Gastroesophageal sphincter (tissue), 4 donors: ENCODE measurements at places on chromosomes 11 and 22. TPM values are rescaled to one million over a fixed set of nuclear protein-coding genes. Genes with fewer than 3 reads are reported as not detected.

Gene CADM1
- total RNA-seq = 10.4 TPM

DNA sequence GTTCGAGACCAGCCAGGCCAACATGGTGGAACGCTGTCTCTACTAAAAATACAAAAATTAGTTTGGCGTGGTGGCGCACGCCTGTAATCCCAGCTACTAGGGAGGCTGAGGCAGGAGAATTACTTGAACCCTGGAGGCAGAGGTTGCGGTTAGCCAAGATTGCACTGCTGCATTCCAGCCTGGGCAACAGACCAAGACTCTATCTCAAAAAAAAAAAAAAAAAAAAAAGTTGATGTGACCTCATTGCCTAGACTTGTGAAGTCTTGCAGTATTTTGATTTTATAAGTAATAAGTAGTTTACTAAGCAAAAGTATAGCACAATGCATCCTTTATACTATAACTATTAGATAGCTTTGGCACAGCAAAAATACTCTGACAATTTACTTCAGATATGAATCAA lies 9.9 kb upstream of the CUL5 start:
- ATAC-seq = no peak

Gene CAVIN3
- total RNA-seq = 203 TPM

GRCh38 chr22:39988386-39989114 lies 6.2 kb upstream of the FAM83F start:
- no peak for ATAC-seq

DNA sequence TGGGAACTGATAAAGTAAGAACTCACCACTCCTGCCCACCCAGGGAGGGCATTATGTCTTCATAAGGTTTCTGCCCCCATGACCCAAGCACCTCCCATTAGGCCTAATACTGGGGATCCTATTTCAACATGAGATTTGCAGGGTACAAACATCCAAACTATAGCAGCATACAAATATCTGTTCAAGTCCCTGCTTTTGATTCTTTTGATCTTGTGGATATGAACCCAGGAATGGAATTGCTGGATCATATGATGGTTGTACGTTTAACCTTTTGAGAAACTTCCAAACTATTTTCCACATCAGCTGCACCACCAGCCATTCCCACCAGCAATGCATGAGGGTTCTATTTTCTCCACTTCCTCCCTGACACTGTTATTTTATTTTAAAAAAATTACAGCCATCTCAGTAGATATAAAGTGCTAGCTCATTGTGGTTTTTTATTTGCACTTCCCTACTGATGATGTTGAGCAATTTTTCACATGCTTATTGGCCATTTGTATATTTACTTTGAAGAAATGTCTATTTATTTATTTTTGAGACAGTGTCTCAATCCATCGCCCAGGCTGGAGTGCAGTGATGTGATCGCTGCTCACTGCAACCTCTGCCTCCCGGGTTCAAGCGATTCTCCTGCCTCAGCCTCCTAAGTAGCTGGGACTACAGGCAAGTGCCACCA lies 7.1 kb upstream of the ATG16L2 start:
- ATAC-seq = peak; percentile 37

DNA sequence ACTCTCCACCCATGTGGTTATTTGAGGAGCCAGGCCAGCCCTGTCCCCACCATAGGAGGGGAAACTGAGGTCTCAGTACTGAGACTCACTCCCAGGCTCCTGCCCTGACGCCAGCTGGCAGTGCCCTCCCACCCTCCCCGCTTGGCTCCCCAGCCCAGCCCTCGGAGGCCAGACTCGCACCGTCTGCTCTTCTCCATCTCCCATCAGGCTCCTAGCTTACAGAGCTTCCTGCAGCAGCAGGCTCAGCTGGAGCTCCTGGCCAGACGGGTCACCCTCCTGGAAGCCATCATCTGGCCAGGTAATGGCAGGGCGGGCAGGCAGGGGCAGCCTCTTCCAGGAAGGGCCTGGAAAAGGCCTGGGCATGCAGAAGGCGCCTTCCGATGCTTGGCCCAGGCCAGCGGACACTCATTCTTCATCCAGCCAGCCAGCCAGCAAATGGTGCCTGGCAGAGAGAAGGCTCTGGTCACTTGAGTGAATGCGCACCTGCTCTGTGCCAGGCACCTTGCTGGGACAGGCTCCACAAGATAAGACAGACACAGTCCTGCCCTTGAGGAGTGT lies 12.6 kb downstream of the RHBDD3 start:
- ATAC-seq = no peak

DNA sequence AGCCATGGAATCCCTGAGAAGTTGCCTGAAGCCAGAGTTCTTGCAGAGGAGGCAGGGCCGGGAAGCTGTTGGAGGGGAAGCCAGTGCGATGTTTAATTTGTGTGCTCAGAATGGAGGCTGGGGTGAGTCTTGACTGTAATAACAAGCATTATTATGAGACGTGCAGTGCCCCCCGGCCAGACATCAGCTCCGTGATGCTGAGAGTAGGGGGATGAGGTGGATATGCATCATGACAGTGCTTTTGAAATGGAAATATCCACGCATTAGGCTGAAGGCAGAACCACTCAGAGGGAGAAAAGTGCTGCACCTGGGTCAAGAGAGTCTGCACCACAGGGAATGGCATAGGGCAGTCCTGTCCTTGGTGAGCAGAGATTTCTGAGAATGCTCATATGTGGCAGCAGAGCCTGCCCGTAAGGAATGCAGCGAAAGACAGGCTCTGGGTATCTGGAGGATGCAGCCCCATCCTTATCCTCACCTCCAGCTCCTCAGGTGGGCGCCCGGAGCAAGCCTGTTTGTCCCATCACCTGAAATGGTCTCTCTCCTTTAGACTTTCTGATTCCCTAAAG lies 37.6 kb upstream of the SEZ6L start:
- ATAC-seq = no peak

DNA sequence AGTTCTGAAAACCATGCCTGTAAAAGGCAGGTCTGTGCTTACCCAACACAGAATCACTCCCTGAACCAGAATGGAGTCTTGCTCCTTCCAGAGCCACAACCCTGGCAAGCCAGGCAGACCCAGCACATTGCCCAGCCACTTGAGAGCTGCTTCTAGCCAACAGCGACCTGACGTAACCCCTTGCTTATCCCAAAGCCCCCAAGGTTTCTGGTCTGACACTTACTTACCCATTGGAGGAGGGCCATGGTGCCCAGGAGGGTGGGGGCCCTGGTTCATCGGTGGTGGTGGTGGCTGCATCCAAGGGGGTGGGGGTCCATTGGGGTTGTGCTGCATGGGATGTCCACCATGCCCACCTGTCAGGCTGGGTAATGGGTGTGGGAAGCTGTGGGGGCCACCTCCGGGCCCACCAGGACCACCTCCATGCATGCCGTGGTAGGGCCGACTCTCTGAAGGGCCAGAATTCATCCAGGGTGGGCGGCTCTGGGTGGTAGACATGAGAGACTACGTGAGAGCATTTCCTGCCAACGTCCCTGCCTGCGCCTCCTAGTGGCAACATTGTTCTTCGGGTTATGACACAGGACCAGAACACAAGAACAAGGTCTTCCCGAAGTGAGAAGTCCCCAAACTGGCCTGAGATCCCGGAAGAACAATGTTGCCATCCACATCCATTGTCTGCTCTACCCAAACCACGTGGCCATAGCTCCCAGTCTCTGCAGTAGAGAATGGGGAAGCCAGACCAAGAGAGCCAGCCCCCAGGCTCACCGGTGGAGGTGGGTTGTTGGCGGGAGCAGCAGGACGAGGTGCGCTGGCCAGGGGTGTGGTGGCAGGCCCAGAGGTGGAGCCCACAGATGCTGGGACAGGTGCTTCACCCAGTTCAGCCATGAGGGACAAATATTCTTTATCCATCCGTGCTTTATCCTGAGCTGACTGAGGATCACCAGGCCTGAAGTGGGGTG lies 7.8 kb upstream of the PYGM start:
- ATAC-seq = peak; percentile 53

- ATAC-seq = no peak
These were observed 22.1 kb downstream of the PRDM11 start for GRCh38 chr11:45168366-45169130.

GRCh38 chr11:63970902-63971301 lies 3.5 kb upstream of the COX8A start:
- ATAC-seq = no peak

DNA sequence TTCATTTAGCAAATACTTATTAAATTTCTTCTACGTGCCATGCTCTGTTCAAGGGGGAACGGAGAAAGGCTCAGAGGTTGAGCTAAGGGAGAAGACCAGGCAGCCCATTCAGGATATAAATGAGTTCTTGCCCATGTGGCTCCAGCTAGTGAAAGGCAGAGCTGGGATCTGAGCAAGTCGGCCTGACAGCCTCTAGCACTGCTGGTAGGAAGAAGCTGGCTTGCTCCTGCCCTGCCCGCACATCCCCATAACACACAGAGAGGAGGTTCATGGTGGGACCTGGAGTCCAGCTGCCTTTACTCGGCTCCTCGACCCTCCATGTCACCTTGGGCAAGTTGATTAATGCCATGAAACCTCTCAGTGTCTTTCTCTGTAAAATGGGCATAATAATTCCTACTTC lies 2.0 kb downstream of the SLC15A3 start:
- no peak for ATAC-seq

Gene KDM4D
- 0.89 TPM for total RNA-seq

- peak; percentile 66 for ATAC-seq
These were observed 30.2 kb upstream of the APOBEC3A start for GRCh38 chr22:38927033-38927781.

GRCh38 chr22:39313258-39314001 lies 6.0 kb downstream of the RPL3 start:
- no peak for ATAC-seq

DNA sequence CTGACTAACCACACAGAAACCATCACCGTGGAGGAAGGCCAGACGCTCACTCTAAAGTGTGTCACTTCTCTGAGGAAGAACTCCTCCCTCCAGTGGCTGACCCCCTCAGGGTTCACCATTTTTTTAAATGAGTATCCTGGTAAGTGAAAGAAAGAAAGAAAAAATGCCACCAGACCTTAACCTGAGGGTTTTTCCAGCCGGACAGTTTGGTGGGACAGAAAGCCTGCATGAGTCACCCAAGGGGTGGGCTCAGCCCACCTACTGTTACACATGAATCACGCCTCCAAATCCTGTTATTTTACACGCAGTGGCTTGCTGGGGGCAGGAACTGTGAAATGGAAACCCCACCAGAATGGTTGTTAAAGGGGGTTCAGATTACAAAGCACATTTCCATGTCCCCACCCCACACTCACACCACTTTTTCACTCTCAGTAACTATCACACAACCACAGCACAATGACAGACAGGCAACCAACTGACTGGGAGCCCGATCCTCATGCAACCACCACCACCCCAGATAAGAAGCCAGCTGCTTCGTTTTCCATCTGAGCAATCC lies 11.9 kb downstream of the CRTAM start:
- no peak for ATAC-seq

Gene OR8K1
- total RNA-seq = not detected

- no peak for ATAC-seq
These were observed 11.3 kb upstream of the KCNJ5 start for GRCh38 chr11:128879817-128880216.

GRCh38 chr11:123158033-123159003 lies 36.7 kb downstream of the CLMP start:
- no peak for ATAC-seq

DNA sequence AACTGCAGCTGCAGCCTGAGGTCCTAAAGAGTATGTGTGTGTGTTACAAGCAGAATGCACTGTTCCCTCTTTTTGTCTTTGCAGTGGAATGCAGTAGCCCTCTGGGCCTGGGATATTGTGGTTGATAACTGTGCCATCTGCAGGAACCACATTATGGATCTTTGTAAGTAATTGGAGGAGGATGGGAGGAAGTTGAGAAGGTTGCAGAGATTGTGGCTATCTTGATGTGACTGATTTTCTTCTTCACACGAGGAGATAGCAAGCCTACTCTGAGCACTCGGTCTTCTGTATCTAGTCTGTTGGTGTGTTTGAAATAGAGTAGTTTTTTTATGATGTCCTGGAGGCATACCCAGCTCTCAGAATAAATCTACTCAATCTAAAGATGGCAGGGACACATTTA lies 2.3 kb downstream of the RBX1 start:
- ATAC-seq = no peak

Gene OR5P2
- total RNA-seq = not detected

Gene APOL3
- 44.6 TPM for total RNA-seq

Gene MRGPRX4
- total RNA-seq = not detected

- ATAC-seq = no peak
These were observed 12.0 kb upstream of the MMP13 start for GRCh38 chr11:102967497-102967896.

GRCh38 chr11:12999597-12999996 lies 9.5 kb upstream of the RASSF10 start:
- ATAC-seq = peak; percentile 40

GRCh38 chr22:32271389-32271788 lies 16.2 kb upstream of the SLC5A4 start:
- ATAC-seq = no peak

DNA sequence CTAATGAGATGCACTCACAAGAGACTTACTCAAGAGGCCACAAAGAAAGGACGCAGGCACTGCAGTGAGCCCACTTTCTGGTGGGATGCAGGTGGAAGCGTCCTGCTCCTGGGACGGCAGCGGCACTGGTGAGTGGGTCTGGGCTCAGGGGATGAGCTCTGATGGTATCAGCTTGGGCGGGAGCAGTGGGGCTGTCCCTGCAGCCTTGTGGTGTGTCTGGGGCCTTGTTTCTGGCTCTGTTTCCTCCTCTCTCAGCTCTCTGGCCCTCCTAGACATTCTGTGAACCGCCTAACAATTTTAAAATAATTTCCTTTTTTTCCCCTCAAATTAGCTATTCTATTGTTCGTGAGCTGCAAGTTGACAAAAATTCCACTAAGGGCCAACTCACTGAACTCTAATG lies 8.8 kb upstream of the ST14 start:
- ATAC-seq = no peak

Gene CYP2D6
- total RNA-seq = not detected

Gene ZC3H7B
- 39.0 TPM for total RNA-seq

Gene C1QTNF4
- 2.3 TPM for total RNA-seq

DNA sequence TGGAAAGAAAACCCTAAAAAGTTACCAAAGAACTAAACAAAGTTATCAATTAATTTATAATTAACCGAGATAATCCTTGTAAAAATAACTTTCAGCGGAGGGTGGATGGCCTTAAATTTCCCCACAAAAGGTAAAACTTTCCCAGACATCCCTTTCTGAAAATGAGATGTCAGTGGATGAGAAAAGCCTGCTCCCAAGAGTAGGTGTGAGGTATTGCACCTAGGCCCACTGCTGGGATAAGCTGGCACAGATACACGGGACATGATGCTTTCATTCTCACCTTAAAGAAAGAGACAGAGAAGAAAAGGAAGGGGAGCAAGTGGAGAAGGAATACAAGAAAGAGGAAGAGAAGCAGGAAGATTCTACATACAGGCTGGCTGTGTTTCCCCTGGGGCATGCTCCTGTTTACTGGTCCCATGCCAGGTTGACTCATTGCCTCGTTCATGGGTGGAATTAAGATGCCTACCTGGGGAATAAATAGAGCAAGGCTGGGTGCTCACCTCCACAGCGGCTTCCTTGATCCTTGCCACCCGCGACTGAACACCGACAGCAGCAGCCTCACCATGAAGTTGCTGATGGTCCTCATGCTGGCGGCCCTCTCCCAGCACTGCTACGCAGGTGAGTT lies at the start of gene SCGB2A2:
SCGB2A2 (plus strand) TSS at position 505 of the 625 bp plus-strand sequence; CDS start at position 564, 59 bp downstream.
- no peak for ATAC-seq
